ENCODE measurements at places on chromosomes 4 and X.

DNA sequence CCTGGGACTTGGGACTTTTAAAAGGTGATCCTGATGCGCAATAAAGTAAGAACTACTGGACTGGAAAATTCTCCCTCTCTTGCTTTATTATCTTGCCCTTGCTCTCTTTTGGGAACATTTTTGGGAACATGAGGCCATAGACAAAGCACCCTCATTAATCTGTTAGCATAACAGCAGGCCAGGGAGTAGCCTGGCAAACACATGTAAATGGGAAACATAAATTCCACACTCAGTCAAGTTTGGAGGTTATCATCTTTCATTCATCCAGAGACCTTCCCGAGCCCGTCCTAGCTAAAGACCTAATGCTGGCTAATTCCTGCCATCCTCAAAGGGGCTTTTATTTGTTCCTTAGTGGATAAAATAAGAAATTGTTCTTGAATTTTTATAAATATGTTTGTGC, 162.8 kb upstream of the ARX start:
- no peak for DNase-seq

DNA sequence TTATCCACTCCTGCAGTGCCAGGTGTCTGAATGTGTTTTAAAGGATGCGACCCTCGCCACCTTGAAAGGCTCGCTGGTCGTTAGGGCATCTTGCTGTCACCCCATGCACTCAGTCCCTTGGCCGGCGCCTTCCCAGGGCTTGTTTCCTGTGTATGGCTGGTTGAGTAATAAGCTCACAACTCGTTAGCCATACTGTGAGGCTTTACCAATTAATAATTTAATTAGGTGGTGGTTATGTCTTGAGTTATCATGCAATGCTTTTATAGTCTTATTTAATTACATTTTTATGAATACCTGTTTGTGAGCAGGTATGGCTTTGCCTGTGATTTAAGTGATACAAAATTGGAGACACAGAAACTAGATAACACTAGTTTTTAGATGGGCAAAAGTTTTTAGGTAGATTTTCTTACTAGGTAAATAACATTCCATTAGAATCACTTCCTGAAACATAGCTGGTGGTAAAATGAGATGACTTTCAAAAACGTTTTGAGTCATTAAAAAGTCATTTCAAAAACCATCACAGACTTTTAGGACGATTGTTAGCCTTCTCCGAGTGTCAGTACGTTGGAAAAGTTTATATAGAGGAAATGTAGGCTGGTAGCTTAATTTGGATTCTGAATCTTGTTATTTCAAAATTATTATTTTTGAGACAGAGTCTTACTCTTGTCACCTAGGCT, 18.2 kb downstream of the PTTG2 start:
- DNase-seq = no peak

- DNase-seq = no peak
These were observed 17.4 kb downstream of the GSPT2 start for GRCh38 chrX:51760657-51761056.

DNA sequence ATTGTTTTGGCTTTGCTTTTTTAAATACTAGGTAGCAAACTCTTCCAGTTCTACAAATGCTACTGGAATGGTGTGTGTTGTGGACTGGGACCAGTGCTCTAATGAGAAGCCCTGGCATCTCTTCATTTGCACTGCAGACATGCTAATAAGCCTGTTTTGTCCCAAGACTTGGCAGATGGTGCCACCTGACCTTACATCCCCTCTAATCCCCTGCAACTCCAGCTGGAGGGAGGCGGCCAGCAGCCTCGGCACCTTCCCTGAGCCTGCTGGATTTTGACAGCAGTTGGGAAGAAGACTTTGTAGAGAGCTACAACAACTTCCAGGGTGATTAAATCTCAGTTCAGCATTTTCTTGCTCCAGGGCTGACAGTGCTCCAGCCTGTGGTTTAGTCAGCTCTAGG, 200.0 kb downstream of the DCLK2 start:
- no peak for DNase-seq

DNA sequence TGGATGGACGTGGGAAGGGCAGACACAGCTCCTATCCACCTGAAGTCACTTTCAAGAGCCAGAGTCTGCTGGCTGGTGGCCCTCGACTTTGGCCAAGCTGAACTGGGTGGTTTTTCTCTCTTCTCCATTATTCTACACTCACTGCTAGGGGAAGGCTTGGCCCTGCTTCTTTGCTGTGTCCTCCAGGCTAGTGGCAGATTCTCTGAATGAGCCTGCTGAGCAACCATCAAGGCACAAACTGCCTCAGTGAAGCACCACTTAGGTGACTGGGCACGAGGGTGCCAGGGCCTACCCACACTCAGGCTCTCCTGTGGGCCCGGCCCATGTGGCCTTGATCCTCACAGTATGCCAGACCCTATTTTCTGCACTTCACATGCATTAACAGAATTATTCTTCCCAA, 92.0 kb downstream of the PJA1 start:
- DNase-seq = no peak

- DNase-seq = no peak
These were observed 557.7 kb upstream of the TENM3 start for GRCh38 chr4:181685461-181685860.

- no peak for DNase-seq
These were observed 118.4 kb downstream of the FAM53A start for GRCh38 chr4:1565598-1566295.

DNA sequence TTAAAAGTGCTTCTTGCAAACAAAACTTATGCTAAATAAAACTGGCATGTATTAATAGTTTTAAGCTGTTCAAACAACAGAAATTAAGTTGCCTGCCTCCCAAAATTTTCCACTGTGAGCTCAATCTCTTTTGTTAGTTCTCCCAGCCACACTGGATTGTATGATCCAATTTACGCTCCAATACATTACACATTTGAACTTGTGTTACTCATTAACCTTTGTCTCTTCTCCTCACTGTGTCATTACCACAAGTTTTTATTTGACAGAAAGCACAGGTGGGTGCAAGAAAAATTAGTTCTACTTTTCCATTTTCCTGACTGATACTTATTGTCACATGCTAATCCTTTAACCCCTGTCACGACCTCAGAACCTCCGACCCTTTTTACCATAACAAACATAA, 55.5 kb downstream of the SHISA3 start:
- no peak for DNase-seq

- DNase-seq = no peak
These were observed 129.0 kb downstream of the VSIG4 start for GRCh38 chrX:65910899-65911298.

DNA sequence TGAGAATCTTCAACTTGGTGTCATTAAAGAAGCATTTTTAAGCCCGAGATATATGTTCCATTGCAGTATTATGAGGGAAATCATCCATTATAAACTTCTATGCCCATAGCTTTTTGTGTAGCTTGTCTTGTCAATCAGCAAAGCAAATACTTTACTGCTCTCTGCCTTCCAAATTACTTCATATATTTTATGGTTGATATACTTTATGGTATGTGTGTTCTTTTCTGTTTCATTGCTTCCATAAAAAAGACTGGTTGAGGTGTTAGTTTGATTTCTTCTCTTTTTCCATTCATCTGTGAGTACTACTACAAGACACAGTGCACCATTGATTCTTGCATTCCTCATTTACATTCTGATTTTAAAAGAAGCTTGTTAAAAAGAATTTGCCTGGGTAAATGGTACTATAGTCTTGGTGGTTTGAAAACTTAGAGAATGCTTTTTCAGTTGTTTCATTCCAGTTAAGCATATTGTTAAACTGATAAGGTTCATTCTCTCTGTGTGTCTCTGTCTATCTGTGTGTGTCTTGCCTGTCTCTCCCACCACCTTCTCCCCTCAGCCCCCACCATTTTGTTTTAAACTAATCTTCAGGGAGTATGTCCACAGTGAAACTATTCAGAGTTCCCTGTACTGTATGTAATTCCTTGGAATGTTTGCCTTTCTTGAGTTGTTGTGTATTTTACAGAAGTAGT, 27.1 kb downstream of the STAG2 start:
- DNase-seq = no peak

GRCh38 chr4:52265781-52266525, 214.8 kb downstream of the SPATA18 start:
- DNase-seq = no peak

DNA sequence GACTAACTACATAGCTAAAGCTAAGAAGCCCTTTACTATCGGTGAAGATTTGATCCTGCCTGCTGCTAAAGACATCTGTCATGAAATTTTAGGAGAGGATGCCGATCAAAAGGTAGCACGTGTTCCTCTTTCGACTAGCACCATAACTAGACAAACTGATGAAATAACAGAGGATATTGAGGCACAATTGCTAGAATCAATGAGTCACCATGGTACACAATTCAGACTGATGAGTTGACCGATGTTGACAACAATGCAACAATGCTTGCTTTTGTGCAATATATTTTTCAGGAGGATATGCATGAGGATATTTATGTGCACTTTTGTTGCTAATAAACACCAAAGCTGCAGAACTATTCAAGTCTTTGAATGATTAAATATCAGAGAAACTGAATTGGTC, 24.3 kb downstream of the TBCK start:
- no peak for DNase-seq

- DNase-seq = no peak
These were observed 573.2 kb downstream of the CENPC start for GRCh38 chr4:66972087-66972486.

DNA sequence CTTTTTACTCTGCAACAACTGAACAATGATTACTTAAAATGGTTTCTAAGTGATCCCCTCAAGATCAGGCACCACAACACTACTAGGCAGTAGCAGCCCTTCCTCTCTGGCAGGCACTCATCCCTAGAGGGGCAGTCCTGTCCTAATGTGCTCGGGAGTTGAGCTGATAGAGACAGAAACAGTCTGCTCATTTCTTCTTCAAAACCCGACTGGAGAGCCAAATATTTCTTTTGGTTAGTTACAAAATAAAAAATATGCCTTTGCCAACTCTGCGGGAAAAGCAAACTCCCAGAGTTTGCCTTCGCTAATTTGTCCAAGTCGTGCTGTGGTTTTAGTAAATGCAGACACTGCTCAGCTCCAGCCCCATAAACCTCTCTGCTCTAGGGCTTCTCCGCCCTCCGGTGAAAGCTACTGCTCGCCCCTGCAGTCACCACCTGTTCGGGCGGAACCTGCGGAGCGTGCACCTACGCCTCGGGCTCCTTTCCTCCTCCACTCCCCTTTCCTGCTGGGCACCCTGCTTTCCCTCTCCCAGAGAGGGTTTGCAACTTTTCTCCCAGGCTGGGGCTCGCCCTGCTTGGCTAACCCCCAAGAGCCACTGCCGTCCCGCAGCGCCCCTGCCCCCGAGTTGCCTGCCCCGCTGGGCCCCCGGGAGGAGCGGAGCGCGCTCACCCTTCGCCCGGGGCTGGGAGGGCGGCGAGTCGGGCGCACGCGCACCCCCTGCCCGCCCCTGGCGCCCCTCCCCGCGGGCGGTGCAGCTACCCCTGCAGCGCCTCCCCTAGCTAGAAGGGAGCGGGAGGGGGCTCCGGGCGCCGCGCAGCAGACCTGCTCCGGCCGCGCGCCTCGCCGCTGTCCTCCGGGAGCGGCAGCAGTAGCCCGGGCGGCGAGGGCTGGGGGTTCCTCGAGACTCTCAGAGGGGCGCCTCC, at the start of gene NPNT:
TSS of gene NPNT (plus strand) at position 812 of the 923 bp plus-strand sequence. CDS start 182 bp downstream, outside the sequence.
- DNase-seq = no peak

- DNase-seq = no peak
These were observed 147.7 kb upstream of the GRIA3 start for GRCh38 chrX:123036401-123036800.

DNA sequence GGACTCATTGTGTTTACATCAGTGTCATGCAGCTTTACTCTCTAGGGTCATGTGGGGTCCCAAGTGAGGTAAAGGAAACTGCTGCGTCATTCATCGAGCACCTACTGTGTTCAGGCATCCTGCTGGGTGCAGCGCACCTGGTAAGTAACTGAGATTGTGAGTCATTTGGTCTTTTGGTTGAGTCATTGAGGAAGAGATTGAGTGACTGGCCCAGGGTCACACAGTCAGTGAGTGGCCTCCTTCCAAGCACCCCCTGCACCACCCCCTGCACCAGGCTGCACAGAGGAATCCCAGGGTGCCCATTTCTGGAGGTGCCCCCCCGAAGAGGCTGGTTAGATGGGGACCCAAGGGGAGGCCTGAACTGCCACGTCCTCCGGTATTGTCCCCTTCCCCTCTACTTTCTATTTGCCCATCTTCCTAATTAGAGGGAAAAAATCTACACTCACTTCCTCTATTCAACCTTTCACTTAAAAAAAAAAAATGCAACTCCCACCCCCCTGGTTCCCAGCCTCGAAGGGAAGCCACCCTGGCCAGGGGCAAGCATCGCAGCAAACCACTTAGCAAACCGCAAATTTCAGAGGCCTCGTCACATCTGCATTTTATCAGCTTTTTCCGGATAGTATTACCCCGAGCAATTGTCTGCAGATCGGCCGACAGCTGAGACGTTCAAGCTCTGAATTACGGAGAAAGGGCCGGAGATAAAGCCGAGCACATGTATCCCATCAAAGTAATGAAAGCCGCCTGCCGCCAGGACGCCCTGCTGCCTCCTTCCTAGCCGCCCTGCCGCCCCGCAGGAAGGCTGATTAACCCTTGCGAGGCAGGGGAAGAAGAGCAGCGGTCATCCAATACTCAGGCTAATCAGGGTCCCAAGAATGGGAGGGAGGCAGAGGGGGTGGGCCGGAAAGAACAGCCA, 96.3 kb upstream of the MSX1 start:
- DNase-seq = no peak

DNA sequence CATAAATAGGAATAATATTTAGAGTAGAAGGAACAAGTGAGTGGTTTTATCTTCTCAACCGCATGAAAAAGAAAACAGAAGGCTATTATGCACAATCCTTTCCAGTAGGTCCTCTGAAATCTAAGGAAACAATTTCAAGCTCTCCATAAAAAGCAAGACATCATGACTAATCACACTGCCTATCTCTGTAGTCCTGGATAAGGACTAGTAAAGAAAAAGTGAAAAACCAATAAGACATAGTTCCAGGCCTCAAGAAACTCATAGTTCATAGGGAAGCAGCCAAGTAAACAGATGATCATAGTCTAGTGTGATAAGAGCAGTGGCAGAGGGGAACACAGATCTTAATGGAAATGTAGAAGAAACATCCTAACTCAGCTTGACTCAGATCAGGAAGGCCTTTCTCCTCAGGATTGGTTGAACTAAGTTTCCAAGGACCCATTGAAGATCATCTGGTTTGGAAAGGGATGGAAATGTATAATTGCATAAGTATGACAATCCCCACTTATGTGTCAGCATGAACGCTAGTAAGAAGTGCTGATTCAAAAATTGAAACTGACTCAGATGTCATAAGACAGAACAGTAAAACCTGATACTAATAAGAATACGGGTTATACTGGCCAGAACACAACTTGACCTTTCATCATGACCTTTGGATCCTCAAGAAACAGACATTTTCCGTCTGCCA, 155.3 kb downstream of the GRIA3 start:
- DNase-seq = no peak

DNA sequence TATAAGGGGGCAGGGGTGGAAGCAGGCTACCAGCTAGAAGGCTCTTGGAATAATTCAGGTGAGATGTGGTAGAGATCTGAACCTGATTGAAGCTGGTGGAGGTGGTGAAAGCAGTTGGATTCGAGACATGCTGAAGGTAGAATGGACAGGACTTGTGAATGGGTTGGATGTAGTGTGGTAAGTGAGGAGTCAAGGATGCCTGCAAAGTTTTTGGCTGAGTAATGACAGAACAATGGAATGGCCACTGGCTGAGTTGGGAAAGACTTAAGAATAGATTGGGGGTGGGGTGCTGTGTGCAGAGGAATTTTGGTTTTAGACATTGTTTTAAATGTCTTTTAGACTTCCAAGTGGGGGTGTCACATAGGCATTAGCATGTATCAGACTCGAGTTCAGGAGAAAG, 33.5 kb downstream of the HPF1 start:
- DNase-seq = no peak

GRCh38 chrX:46582966-46583365, 9.4 kb downstream of the CHST7 start:
- DNase-seq = no peak

GRCh38 chr4:176099314-176099713, 33.7 kb downstream of the WDR17 start:
- DNase-seq = no peak

- no peak for DNase-seq
These were observed 26.1 kb downstream of the TKTL2 start for GRCh38 chr4:163447481-163447880.

All from SIG-M5 (cell line).